ENCODE measurements at places on chromosomes 7 and 10.
A peak's percentile ranks its signal among the peaks of the same experiment; 100 is the strongest.

DNA sequence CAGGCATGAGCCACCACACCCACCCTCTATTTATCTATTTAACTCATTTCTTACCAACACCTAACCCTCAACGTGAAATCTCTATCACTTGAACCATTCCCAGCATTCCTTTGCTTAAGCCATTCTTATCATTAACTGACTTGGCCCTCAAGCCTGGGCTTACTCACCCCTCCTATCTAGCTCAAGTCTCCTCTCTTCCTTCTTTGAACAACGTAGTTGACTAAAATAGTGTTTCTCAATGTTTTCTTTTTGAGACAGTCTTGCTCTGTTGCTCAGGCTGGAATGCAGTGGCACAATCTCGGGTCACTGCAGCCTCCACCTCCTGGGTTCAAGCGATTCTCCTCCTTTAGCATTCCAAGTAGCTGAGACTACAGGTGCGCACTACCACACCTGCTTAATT, 7.0 kb downstream of the ANXA7 start:
- DNase-seq = no peak

DNA sequence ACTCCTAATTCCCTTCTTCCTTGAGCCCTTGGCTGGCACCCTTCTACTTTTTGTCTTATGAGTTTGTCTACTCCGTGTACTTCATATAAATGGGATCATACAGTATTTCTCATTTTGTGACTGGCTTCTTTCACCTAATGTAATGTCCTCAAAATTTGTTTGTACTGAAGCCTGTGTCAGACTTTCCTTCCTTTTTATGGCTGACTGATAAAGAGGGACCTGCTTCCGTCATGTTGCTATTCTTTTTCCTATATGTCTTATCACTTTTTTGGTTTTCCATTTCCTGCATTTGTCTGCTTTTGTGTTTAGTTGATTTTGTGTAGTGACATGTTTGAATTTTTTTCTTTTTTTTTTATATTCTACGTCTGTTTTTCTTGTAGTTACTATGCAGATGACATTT, 470.9 kb downstream of the SDK1 start:
- DNase-seq = no peak

DNA sequence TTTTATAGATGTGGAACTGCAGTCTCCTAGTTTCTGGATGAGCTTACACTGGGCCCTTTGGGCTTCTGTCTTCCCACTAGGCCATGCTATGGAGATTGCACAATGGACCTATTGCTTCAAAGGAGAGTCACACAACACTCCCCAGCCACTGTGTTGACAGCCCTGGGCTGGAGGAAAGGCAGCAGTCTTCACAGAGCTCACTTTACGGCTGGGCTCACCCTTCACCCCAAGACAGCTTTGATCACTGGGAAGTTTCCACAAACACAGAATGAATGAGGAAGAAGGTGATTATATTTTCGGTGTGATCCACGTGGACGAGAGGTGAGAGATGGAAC, 92.7 kb upstream of the GDF10 start:
- no peak for DNase-seq

DNA sequence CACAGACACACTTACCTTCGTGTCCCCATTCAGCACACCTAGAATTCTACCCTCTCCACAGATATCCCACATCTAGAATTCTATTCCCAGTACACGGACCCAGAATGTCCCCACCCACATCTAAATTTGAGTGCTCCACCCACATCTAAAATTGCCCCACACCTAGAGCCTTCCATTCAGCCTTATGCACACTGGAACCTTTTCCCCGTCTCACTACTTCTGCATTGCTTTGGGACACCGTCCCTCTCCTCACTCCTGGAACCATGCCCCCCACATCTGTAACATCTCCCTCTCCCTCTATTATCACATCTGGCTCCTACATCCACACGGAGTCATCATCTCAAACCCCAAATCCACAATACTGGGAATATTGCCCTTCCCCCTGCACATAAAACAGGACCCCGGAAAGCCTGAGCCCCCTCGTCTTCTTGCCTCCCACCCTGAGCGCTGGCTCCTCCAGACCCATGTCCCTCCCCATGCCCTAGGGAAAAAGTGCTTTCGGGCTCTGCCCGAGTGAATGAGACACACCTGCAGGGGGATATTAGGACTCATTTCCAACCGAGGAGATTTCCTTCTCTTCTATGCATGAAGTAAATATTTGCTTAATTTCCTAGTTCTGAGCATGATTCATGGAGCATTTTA, 125.8 kb upstream of the UNC5B start:
- no peak for DNase-seq

- no peak for DNase-seq
Observed at GRCh38 chr7:29120955-29121354, 25.4 kb downstream of the CPVL start.

GRCh38 chr7:150481186-150481920, 30.9 kb downstream of the GIMAP8 start:
- DNase-seq = no peak

GRCh38 chr10:50231515-50232260, 19.6 kb downstream of the ASAH2 start:
- DNase-seq = no peak

DNA sequence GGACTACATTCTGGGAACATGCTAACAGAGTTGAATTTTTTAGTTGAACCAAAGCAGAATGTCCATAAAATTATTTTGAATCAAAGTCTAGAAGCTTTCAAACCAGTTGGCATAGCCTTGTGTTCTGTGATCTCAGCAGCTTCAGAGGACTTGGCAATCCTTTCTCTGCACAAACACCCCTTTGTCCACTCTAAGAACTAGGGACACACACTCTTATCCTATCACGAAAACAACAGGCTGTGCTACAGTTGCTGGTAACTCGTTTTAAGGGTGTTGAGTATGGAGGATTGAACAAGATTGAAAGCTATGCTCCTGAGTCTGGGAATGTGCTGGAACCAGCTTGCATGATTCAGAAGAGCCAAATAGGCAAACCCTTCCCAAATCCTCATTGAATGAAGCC, 76.4 kb upstream of the PRSS58 start:
- no peak for DNase-seq

- peak; percentile 94 for DNase-seq
Observed at GRCh38 chr7:22858640-22859561, 36.3 kb upstream of the TOMM7 start.

DNA sequence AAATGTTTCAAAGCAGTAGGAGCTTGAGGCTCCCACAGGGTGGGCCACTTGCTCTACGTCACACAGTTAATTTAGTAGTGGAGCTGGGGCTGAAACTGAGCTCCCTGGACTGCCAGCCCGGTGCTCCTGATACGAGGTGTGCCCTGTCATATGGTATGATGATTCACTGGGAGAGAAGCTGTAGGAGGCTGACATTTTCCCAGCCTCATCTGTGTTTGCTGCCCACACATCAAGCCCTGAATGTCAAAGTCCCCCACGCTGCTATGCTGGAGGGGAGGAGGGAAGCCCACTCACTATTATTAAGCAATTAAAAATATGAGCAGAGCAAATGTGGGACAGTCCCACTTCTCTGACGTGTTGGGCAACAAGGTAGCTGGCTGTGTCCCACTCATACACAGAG, 81.2 kb upstream of the SORCS3 start:
- DNase-seq = no peak

Data from ACHN (cell line).